ENCODE measurements at places on chromosomes 11 and 22.

DNA sequence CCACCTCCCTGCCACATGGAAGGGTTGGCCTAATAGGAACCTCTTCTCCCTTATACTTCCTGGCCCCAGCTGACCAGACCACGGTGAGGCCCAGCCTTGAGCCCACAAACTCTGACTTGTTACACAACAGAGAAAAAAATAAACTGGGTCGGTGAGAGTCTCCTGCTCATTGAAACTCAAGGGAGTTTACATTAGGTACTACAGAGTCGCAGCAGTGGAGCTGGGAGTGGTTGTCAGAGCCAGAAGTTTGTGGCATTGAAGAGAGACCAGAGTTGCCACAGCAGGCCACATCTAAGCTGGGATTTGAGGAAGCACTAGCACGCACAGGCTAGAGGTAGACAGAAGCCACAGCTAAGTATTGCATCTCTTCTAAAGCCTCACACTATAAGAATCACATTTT lies 296.2 kb downstream of the DDX10 start:
- DNase-seq, result no peak

DNA sequence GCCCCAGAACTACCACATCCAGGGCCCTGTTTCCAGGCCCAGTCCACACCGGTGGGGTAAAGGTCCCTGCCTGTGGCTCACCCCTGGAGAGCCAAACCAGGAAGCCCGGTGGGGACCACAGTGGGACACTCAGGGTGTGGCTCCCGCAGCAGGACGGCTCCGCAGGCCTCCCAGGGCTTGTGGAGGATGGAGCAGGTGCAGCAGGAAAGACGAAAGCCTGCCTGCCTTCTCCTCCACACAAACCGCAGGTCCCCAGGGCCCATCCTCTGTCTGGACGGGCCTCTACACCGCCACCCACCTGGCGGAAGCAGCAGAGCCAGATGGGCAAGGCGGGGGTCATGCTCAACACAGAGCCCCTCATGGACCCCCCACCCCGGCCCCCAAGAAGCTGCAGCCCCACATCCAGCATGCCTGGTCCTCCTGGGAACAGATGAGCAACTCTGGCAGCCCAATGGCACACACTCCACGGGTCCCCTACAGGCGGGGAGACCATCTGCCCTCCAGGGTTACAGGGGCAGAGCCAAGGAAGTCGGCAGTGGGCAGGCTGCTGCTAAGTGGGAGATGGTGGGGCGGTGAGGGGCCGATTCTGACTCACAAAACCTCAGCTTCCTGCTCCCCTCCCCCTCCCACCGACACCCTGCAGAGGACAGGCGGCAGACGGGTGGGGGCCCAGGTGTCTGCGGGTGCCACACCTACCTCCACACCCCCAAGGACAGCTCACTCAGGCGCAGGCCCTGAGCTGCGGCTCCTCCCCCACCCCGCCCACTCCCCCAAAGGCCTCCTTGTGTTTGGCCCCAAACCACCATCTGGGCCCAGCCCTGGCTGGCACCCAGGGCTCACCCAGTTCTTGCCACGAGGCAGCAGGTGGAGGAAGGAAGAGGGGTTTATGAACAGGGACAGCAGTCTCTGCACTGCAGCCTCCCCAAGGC lies 5.2 kb downstream of the SBF1 start:
- no peak for DNase-seq

GRCh38 chr11:106091480-106092123 lies 14.1 kb downstream of the AASDHPPT start:
- DNase-seq, result peak; percentile 15

GRCh38 chr11:48099916-48100446 lies 116.6 kb upstream of the OR4B1 start:
- DNase-seq, result no peak

GRCh38 chr11:17906436-17906835 lies 106.4 kb downstream of the SERGEF start:
- DNase-seq, result no peak

GRCh38 chr11:88206751-88207150 lies 31.5 kb upstream of the RAB38 start:
- DNase-seq, result no peak

DNA sequence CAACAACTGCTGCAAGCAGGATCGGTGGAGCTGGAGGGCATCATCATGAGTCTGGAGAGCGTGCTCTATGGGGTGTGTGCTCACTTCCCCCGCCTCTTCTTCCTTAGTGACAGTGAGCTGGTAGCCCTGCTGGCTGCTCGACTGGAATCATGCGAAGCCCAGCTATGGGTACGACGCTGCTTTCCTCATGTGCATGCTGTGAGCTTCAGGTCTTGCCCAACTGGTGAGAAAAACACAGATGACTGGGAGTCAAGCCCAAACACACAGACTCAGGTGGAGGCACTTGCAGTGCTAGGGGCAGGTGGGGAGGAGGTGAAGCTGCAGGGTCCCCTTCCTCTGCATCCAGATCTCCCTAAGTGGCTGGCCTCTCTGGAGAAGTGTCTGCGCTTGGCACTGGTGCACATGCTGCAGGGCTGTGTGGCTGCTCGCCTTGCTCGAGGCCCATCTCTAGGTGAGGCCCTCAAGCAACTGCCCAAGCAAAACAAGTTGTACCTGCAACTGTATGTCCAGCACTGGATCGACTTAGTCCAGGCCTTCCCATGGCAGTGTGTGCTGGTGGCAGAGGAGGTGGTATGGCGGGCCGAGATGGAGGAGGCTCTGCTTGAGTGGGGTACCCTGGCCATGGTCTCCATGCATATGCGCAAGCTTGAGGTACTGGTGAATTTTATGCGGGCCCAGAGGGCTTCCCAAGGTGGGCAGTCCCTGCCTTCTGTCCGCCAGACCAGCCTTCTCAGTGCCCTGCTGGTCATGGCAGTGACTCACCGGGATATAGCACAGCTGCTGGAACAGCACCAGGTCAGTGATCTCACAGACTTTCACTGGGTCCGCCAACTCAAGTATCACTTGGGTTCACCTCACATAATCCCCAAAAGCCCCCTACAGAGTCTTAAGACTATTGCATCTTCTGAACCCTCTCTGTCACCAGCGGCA lies 48.1 kb downstream of the DNHD1 start:
- no peak for DNase-seq

GRCh38 chr22:24051568-24051967 lies 40.5 kb downstream of the CABIN1 start:
- no peak for DNase-seq

GRCh38 chr11:90326647-90327046 lies 103.8 kb upstream of the CHORDC1 start:
- no peak for DNase-seq

DNA sequence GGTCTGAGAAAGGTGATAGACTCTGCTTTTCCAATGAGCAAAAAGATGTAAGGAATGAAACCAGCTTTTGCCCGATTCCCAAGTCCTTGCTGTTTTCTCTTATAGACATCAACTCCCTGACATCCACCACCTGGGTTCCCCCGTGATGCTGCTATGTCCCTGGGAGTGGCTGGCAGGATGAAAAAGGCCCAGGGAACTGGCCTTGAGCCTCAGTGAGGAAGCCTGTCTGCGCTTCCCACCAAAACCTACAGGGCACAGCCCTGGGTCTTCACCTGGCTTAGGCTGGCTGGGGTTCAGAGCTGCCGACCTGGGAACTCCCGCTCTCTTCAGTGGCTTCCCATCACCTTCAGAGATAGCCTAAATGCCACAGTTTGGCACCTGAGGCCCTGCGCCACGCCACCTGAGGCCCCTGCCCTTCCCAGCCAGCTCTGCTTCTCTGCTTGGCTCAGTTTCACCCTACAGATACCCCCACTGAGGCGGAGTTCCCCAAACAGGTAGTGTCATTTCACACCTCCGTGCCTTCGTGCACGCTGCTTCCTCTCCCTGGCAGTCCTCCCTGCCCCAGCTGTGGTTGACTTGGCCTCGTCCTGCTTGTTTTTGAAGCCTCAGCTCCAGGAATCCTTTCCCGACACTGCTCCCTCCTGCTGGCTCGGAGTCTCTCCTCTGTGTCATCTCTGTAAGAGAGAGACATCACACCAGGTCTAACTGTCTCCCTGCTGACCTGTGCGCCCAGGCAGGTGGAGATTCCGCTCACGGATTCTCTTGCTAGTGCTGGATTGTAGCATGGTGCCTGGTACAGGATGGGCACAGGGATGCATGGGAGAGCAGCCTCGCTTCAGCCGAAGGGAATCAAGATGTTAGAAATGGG lies 10.7 kb downstream of the SLC37A2 start:
- DNase-seq, result no peak

GRCh38 chr22:24954114-24954463 lies 1.6 kb downstream of the KIAA1671 start:
- DNase-seq, result no peak

DNA sequence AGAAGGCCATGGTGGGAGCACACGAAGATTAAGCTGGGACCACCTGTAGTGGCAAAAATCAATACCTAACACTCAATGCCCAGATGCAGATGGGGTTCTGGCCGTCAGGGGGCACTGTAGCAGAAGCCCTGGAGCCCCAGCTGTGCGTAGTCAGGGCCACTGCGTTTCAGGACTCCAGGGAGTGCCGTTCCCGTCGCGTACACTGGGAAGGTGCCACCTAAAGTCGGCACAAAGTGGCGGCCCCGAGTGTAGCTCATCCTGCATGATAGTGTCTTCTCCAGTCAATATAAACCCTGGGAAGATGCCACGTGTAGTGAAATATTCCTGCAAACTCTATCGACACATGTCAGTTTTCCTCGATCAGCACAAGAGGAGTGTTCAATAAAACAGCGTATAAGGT lies 123.8 kb upstream of the NTM start:
- DNase-seq, result no peak

DNA sequence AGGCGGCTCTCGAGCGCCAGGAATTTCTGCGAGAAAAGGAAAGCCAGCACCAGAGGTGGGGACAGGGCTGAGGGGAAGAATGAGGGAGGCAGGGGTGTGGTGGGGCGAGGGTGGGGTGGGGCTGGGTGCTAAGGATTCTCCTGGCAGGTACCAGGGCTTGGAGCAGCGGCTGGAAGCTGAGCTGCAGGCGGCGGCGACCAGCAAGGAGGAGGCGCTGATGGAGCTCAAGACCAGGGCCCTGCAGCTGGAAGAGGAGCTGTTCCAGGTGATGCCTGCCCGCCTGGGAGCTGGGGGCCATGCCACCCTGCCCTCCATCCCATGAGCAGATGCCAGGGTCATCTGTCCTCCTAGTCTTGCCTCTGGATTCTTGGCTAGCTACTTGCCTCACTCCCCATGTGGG lies 9.4 kb downstream of the CCDC88B start:
- DNase-seq, result no peak

DNA sequence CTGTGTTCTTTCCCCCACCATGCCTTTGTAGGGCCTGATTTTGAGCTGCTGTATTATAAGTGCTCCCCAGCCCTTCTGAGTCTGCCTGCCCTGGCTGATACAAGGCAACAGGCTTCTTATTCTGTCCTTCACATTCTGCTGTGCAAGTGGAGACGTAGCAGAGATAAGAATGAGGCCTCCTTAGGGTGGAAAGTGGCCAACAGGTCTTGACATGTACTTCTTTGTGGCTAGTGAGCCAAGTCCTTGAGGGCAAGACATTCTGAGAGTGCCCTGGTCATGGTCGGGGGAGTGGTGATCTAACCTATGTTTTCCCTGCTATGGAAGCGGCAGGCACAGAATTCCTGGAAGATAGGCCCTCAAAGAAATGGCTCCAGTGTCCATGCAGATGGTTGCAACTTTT lies 235.7 kb upstream of the CADM1 start:
- DNase-seq, result no peak

GRCh38 chr11:74839971-74840370 lies 91.3 kb downstream of the RNF169 start:
- DNase-seq, result no peak

GRCh38 chr11:106415510-106415909 lies 338.0 kb downstream of the AASDHPPT start:
- DNase-seq, result no peak

GRCh38 chr11:122804161-122804560 lies 34.1 kb upstream of the CRTAM start:
- DNase-seq, result no peak

DNA sequence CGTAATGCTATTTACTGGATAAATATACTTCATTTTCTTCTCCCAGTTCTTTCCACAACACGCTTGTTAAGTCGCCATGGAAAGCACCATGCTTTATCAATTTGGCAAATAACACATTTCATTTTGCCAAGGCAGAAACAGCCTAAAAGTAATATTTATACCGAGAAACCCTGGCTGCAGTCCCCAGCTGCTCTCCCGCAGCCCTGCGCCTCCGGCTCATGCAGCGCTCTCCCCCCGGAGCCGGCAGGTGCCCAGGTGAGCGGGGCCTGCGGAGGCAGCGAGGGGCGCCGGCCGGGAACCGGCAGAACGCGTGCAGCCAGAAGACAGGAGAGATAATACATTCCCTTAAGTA lies 681 bp upstream of the ARHGEF12 start:
- no peak for DNase-seq

- no peak for DNase-seq
Observed at GRCh38 chr11:44661311-44661717, 65.4 kb upstream of the TSPAN18 start.

DNA sequence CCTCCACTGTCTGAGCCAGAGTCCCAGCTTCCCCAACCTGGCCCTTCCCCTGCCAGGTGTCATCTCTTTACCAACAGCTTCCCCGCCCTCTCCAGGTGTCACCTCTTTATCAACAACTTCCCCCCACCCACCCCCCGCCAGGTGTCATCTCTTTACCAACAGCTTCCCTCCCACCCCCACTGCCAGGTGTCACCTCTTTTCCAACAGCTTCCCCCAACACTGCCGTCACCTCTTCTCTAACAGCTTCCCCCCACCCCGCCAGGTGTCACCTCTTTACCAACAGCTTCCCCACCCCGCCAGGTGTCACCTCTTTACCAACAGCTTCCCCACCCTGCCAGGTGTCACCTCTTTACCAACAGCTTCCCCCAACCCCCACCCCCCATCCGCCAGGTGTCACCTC lies 29.8 kb upstream of the TTLL12 start:
- no peak for DNase-seq

DNA sequence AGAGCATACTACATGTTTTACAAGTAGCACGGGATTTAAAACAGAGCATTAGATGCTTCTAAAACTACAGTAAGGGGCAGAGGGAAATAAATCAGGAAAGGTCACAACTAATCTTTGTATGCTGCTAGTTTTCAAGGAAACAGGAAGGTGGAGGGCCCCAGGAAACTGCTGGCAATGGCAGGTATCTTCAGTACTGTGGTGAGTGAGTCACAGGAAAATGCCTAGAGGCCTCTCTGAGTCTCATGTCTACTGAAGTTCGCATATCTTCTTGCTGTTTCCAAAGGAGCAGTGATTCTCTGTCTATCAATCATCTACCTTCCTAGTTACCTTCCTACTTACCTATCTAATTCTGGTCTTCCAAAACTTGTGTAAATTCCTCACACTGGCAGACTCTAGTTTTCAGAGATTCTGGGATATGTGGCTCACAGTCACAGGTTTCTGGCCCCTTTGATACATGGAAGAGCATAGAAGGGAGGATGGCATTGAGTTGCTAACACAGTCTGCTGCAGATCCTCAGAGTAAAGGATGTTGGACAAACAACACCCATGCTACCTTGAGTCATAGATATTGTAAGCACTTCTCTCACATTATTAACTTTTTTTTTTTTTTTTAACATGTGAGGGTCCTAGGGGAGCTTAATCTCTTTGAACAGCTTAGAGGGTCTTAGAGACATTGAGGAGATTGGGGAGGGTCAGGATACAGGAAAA lies 58.8 kb upstream of the SYN3 start:
- DNase-seq, result no peak

DNA sequence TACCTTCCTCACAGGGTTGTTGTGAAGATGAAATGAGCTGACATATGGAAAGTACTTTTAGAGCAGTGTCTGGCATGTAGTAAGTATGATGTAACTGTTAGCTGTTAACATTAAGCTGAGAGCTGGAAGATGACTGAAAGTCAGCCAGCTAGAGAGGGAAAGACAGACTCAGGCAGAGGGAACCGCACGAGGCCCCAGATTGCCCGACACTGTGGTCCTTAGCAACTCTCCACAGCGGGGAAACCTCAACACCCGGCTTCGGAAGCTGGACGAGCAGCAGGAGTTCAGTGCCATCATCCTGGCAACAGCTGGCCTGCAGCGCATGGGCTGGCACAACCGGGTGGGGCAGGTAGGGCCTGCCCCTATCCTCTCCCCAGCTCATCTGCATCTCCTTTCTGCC lies 6.5 kb downstream of the HMBS start:
- DNase-seq, result no peak
